ENCODE measurements at places on chromosomes 5 and 9.

DNA sequence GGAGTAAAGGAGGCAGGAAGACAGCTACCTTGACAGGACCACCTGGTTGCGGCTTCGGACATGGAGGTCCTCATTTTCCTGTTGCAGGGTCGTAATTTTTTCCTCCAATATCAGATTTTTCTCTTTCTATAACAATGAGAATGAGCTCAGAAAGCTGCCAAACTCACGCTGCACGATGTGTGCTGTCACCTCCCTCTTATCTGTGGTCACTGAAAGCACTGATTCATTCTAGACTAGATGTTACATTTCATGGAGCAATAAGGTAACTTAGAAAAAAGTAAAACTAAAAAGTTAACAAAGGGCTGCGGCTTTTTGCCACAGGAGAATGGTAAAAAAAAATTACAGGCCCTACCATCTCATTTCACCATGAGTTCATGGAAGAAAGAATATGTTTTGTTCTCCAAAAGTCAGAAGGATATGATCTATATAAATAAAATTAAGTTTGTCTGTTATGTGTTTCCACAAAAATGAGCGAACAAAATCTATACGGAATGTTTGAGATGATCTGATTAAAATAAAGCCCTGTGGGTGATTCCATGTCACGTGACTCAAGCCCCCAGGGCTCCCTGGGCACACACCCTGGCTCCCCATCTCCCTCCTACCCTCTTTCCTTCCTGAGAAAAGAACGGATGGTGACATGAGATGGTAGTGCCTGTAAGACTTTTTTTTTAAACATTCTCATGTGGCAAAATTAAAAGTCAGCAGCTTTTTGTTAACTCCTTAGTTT lies 26.9 kb upstream of the ANXA6 start:
- H3K27ac ChIP-seq = no peak overlapping the region
- DNase-seq = no peak
- no peaks in the 10 kb centered on the region for H3K27me3 ChIP-seq
- H3K4me1 ChIP-seq = no peaks in the 10 kb centered on the region
- H3K36me3 ChIP-seq = peaks cover 4% of the 10 kb centered on the region
- H3K4me3 ChIP-seq = no peak overlapping the region

GRCh38 chr5:103502662-103503061 lies 59.9 kb downstream of the NUDT12 start:
- DNase-seq = no peak
- H3K27me3 ChIP-seq = no peaks in the 10 kb centered on the region
- no peaks in the 10 kb centered on the region for H3K4me1 ChIP-seq
- H3K36me3 ChIP-seq = no peaks in the 10 kb centered on the region
- H3K27ac ChIP-seq = no peak overlapping the region
- no peak overlapping the region for H3K4me3 ChIP-seq

- no peak for DNase-seq
- no peaks in the 10 kb centered on the region for H3K27me3 ChIP-seq
Measured at GRCh38 chr5:57033503-57033902, 81.6 kb upstream of the MIER3 start.

DNA sequence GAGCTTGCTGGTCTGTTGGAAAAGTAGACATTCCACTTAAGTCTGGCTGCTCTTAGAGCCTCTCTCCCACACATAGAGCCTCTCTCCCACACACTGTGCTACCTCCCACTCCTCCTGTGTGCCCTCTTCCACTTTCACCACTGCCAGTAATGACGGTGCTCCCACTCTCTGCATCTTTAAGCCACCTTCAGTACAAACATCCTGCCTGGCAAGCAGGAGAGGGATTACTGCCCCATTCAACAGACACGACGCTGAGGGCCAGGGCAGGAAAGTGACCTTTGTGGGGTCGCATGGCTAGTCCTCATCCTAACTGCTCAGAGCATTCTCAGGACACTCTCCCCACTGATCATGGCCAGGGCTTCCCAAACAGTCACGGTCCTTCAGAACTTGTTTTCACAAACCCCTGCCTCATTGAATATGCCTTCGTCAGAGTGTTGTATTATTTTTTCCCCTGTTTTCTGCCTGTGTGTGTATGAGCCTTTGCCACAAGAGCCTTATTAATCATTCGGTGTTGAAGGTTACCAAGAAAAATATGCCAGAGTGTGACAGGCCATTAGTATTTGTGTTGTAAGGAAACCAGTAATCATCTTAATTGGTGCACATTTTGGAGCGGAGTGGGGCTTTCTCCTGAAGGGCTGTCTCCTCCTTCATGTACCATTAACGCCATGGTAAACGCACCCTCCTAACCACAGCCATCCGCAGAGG lies 87.1 kb upstream of the SAP30L start:
- H3K4me3 ChIP-seq = no peak overlapping the region
- H3K4me1 ChIP-seq = no peaks in the 10 kb centered on the region
- H3K27ac ChIP-seq = no peak overlapping the region
- no peak for DNase-seq
- H3K27me3 ChIP-seq = no peaks in the 10 kb centered on the region

DNA sequence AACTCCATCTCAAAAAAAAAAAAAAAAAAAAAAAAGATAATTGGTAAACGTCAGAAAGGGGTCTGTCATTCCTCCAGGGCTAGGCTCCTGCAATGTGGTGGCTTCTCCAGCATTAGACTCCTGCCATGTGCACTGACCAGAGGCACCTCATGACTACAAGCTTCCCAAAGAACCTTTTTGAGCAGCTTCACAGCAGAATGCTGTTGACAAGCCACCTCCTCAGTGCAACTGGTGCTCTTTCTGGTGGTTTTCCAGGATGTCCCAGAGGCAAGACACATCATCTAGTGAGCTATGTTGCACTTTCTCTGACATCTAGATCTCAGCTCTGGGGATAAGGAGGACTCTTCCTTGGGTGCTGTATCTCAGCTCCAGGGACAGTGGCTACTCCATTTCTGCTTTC lies 11.6 kb downstream of the RPL37 start:
- no peaks in the 10 kb centered on the region for H3K27me3 ChIP-seq
- H3K27ac ChIP-seq = no peak overlapping the region
- H3K4me1 ChIP-seq = no peaks in the 10 kb centered on the region
- peaks cover 4% of the 10 kb centered on the region for H3K36me3 ChIP-seq

GRCh38 chr9:93620041-93620506 lies 43.7 kb downstream of the PHF2 start:
- DNase-seq = no peak
- H3K27me3 ChIP-seq = no peaks in the 10 kb centered on the region
- H3K4me1 ChIP-seq = no peaks in the 10 kb centered on the region
- H3K36me3 ChIP-seq = no peaks in the 10 kb centered on the region
- no peak overlapping the region for H3K4me3 ChIP-seq

DNA sequence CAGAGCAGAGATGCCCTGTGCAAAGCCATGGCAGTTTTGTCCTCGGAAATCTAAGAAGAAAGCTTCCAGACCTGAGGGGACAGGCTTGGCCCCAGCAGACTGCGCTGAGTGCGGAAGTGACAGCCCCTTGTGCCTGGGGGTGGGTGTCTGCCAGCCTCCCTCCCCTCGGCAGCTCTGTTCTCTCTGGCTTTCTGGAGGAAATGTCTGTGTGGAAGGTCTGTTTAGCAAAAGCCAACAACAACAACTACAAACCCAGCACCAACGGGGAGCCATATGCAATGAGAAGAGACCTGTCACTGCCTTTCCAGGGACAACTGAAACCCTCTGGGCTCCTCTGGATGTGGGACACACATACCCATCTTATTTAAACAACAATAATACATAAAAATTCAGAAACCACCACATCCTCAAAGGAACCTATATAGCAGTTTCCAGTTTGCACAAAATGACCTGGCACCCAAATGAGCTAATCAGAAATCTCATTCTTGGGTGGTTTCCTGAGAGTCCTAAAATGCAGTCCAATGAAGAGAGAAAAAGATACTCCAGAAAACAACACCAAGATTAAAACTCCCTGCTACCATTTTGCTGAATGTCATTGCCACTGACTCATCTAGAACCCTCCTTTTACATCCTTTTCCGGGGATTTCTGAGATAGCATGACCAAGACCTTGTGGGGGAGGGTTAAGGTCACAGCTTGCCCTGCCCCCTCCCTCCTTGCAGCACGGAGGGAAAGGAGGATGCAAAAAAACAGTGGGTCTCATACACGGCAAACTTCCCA lies 97.7 kb downstream of the AK8 start:
- H3K4me3 ChIP-seq = no peak overlapping the region
- no peak overlapping the region for H3K27ac ChIP-seq
- H3K4me1 ChIP-seq = no peaks in the 10 kb centered on the region
- H3K36me3 ChIP-seq = no peaks in the 10 kb centered on the region
- H3K27me3 ChIP-seq = peaks cover 98% of the 10 kb centered on the region
